LHCN-M2 (cell line): ENCODE measurements at places on chromosomes 6 and 20. TPM values are rescaled to one million over a fixed set of nuclear protein-coding genes. Genes with fewer than 3 reads are reported as not detected.

GRCh38 chr20:44489931-44490330, 14.3 kb downstream of the TTPAL start:
- no peak for DNase-seq

Gene MRAP2
- 0.23 and 0.51 TPM in 2 replicates for total RNA-seq

DNA sequence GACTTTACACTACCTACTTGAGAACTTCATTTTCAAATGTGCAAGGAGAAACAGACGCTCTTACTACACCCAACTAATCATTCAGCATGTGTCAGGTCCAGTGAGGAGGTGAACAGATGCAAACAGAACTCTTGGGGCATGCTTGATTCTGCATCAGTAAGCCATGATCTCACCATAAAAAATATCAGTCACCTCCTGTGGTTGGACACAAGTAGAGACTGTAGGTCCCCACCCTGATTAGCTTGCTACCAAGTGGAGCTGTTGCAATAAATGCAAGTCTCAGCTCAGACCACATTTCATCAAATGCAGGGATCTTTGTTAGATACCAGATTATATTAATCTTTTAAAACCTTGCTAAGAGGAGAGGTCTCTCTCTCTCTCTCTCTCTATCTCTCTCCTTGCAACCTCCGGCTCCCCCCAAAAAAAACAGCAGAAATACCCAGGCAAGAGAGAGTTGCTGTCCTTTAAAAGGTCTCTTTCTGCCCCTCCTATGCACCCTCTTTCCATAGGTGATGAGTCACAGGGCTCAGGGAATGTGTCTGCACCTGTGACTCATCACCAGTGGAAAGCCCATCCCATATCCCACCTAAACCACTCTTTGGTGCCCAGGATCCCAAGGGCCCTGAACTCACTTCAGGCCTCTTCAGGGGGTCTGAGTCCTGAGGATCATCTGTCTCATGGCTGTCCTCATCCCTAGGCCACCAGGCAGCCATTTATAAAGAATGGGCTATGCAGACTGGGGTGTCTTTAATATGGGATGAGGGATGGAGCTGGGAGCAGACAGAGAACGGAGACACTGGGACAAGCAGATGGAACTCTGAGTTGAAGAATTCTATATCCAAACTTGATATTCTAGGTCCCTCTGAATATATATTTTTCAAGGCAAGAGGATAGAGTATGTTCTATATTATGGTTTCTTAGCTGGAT, 154.5 kb downstream of the QRSL1 start:
- peak; percentile 79 for DNase-seq

DNA sequence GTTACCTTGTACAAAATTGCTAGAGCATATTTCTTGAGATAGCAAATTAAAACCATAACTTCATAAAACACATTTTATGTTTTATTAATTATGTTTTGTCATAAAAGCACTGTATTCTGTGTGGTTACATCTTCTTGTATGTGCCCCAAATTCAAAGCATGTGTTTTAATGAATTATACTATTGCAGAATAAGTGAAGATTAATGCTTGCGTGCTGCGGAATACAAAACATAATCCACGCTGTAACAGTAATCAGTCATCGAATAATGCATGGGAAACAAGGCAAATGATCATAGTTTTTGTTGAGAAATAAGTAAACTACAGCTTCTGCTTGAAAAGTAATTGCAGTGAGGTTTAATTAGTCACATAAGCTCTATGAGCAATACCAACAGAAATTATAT, 459.2 kb upstream of the SOX4 start:
- no peak for DNase-seq

- DNase-seq: no peak
These were observed 6.6 kb upstream of the SAMHD1 start for GRCh38 chr20:36957875-36958667.

- DNase-seq: peak; percentile 43
These were observed 100.1 kb upstream of the RGS17 start for GRCh38 chr6:153231048-153231646.

DNA sequence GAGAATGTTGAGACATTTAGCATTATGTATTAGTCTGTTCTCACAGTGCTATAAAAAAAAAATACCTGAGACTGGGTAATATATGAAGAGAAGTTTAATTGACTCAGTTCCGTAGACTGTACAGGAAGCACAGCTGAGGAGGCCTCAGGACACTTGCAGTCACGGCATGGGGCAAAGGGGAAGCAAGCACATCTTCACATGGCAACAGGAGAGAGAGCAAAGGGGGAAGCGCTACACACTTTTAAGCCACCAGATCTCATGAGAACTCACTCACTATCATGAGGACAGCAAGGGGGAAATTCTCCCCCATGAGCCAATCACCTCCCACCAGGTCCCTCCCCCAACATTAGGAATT, 26.8 kb upstream of the TFAP2A start:
- DNase-seq: no peak

Gene C6orf58
- total RNA-seq: not detected in 2 replicates

Gene PSORS1C2
- total RNA-seq: not detected in 2 replicates

DNA sequence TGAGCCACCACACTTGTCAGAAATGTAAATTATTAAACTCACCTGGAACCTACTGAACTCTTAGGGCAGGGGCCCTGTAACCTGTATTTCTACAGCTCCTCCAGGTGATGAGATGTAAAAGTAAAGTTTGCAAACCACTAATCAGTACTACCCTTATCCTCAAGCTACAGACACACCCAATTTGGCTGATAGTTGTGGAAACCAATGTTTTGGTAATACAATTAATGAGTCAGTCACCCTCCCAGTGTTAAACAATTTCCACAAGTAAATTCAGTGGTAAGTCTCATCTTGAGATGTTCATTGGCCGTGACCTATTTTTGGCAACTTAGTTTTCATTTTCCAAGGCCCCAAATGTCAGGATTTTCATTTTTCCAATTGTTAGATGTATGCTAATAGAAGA, 29.6 kb downstream of the GCNT2 start:
- no peak for DNase-seq

- DNase-seq: no peak
These were observed 3.1 kb downstream of the CHMP4B start for GRCh38 chr20:33814238-33814712.

Gene PGC
- not detected in 2 replicates for total RNA-seq

DNA sequence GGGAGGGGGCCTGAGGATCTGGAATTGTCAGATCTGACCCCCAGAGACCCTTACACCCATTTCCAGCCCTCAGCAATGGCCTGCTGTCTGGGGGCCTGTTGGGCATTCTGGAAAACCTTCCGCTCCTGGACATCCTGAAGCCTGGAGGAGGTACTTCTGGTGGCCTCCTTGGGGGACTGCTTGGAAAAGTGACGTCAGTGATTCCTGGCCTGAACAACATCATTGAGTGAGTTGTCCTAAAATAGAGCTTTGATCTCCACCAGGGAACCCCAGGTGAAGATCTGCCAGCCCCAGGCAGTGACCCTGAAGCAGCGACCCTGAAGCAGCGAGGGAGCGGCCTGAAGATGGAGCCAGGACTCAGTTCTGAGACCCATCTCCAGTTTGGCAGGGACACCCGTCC, 2.2 kb downstream of the BPIFA1 start:
- no peak for DNase-seq

DNA sequence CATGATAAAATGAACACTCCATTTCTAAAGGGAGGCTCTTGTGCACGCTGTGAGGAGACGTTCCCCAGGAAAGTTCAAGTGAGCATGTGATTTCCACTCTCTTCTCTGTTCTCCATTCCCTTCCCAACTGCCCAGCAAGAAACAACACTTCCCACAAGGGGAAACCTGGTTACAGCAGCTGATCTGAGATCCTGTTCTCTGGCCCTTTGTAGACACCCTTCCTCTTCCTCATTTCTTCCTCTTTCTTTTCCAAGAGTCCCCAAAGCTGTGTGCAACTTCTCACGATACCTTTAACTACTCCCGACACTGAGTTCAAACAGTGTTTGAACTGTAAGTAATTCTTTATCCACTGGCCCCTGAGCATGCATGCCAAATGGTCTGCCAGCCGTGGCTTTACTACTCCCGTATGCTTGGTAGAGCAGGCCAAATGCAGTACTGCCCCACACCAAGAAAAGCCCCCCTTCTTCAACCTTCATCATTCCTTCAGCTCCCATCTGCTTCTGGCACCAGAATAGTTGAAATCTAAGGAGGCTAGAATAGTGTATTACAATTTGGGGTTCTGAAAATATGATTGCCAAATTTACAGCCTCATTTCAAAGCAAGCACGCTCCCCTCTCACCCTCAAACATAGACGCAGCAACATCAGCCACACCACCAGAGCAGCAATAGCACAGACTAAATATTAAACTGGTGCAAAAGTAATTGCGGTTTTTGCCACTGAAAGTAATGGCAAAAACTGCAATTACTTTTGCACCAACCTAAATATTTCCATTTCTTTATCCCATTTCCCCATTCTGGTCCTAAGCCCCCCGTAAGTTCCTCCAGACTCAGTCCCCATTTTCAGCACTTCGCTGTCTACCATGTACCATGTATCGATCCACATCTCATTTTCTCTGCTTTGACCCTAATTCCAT, 4.3 kb downstream of the HLA-DMB start:
- no peak for DNase-seq

Gene ATXN1
- total RNA-seq: 8.2 and 9.9 TPM in 2 replicates

GRCh38 chr6:55913228-55914195, 38.1 kb upstream of the BMP5 start:
- DNase-seq: no peak

Gene POU3F2
- total RNA-seq: 0.19 TPM in 1 of 2 replicates, not detected in the other
